ENCODE measurements at places on chromosomes 7 and 10.

GRCh38 chr7:139772873-139773272 lies 4.9 kb downstream of the HIPK2 start:
- H3K4me3 ChIP-seq, result no peak overlapping the region
- no peak for DNase-seq
- no peaks in the 10 kb centered on the region for H3K36me3 ChIP-seq
- H3K27ac ChIP-seq, result no peak overlapping the region
- H3K4me1 ChIP-seq, result peaks cover 21% of the 10 kb centered on the region

DNA sequence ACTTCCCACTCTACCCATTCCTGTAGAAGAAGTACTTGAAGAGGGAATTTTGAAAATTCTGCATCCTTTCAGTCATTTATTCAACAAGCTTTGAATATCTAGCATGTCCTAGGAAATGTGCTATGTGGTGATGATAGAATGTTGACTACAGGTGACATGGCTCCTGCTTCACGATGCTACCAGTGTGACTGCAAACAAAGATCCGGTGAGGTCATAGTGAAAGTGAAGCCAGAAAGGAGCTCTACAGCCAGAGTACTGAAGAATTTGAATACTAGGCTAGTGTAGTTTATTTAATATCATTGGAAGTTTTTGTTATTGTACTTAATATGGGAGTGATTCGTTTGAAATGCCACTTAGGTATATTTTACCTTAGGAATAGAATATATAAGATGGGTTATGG lies 348.1 kb downstream of the TFEC start:
- H3K4me1 ChIP-seq, result no peaks in the 10 kb centered on the region
- DNase-seq, result no peak
- no peak overlapping the region for H3K27ac ChIP-seq
- no peaks in the 10 kb centered on the region for H3K36me3 ChIP-seq

DNA sequence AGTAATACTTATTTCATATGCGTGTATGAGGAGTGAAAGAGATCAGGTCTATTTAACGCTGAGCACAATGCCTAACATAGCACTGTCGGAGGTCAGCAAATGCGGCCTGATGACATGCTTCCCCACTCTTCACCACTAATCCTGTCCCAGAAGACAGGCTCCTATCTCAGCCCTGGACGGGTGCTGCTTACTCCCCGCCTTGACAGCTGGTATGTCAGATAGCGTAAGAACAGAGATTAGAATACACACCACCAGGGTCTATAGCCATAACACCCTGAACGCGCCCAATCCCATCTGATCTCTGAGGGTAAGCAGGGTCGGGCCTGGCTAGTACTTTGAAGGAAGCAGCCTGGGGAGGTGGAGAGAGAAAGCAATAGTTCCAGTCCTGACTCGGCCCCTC lies 32.3 kb upstream of the TM9SF3 start:
- DNase-seq, result no peak
- no peaks in the 10 kb centered on the region for H3K27me3 ChIP-seq
- H3K36me3 ChIP-seq, result no peaks in the 10 kb centered on the region
- H3K4me1 ChIP-seq, result peaks cover 7% of the 10 kb centered on the region
- H3K27ac ChIP-seq, result no peak overlapping the region

- no peaks in the 10 kb centered on the region for H3K27me3 ChIP-seq
- no peak overlapping the region for H3K27ac ChIP-seq
- no peak overlapping the region for H3K4me3 ChIP-seq
- no peak for DNase-seq
- no peaks in the 10 kb centered on the region for H3K4me1 ChIP-seq
- H3K36me3 ChIP-seq, result no peaks in the 10 kb centered on the region
Observed at GRCh38 chr7:54360075-54360840, 181.9 kb upstream of the VSTM2A start.

- no peak overlapping the region for H3K27ac ChIP-seq
- no peaks in the 10 kb centered on the region for H3K27me3 ChIP-seq
- no peaks in the 10 kb centered on the region for H3K4me1 ChIP-seq
- H3K4me3 ChIP-seq, result no peak overlapping the region
Observed at GRCh38 chr7:114354306-114354705, 60.3 kb upstream of the FOXP2 start.
